Natural killer cell treated with Interleukin-12 subunit alpha and Interleukin-12 subunit beta and Interleukin-15 and Interleukin-18, amount 100 ng/mL, for 72 hours (primary cell): ENCODE measurements at places on chromosomes 5 and 9.

DNA sequence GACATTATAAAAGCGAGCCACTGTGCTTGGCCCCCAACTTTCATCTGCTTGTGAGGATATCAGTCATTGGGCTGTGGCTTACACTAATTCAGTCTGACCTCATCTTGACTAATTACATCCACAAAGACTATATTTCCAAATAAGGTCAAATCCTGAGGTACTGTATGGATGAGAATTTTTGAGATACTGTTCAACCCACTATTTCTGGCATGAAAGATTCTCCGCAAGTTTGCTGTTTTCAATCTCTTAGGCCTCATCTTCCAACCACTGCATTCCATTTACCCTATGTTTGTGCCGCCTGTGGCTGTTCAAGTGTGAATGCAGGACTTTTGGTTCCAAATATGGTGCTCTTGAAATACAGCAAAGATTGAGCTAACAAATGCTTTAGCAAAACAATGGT is 400.9 kb upstream of the SGCD start:
- H3K27me3 ChIP-seq = peaks cover 18% of the 10 kb centered on the region
- no peak overlapping the region for H3K4me3 ChIP-seq
- no peak overlapping the region for H3K27ac ChIP-seq
- H3K36me3 ChIP-seq = no peaks in the 10 kb centered on the region
- DNase-seq = no peak
- no peaks in the 10 kb centered on the region for H3K4me1 ChIP-seq

GRCh38 chr5:9920697-9921096 is 290.5 kb upstream of the TAS2R1 start:
- no peak for DNase-seq
- no peak overlapping the region for H3K4me3 ChIP-seq
- H3K4me1 ChIP-seq = no peaks in the 10 kb centered on the region
- no peaks in the 10 kb centered on the region for H3K27me3 ChIP-seq

- no peak for DNase-seq
- no peaks in the 10 kb centered on the region for H3K27me3 ChIP-seq
- H3K4me3 ChIP-seq = no peak overlapping the region
- H3K4me1 ChIP-seq = peaks cover 11% of the 10 kb centered on the region
- no peaks in the 10 kb centered on the region for H3K36me3 ChIP-seq
Observed at GRCh38 chr5:35826554-35826953, 30.1 kb upstream of the IL7R start.

DNA sequence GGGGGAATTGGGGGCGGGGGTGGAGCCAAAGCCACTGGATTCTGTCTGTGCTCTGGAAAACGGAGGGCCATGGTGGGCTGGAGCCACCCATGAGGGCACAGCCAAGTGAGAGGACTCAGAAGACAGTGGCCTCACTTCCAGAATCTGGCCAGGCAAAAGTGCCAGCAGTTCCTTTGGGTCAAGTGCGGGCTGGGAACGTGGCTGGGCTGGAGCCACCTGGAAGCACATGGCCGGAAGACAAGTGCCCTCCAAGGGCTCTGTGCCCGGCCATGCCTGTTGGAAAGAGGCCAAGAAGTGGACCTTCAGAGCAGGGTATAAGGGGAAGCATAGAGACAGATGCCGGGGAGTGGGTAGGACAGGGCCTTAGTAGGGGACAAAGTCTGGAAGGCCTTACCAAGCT is 11.7 kb upstream of the SH3PXD2B start:
- H3K4me1 ChIP-seq = peaks cover 4% of the 10 kb centered on the region
- H3K27ac ChIP-seq = no peak overlapping the region
- DNase-seq = no peak
- no peak overlapping the region for H3K4me3 ChIP-seq

DNA sequence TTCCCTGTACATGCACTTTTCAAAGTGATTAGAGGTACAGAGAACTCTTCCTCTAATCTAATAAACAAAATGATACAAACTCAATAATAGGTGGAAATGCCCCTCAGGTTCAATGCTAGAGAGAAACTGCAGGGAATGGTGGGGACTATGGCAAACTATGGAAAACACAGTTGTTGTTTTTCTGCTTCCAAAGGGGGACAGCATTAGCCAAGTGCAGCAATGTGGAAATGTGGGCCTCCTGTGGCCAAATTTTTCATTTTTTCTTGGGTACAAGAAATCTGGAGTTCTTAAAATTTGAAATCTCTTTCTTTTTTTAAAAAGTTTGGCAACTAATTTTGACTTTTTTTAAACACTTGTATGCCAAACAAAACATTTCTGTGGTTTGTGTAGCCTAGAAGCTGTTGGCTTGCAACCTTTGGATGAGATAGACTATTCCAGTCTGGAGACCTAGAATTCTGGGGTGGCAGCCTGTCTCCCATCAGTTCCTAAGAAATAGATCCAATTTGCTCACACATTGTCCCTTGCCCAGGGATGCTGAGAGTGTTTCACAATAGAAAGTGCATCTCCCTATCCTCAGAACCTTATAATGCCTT is 218.6 kb downstream of the PAPPA start:
- no peaks in the 10 kb centered on the region for H3K27me3 ChIP-seq
- no peak overlapping the region for H3K27ac ChIP-seq
- H3K4me3 ChIP-seq = no peak overlapping the region
- H3K36me3 ChIP-seq = no peaks in the 10 kb centered on the region
- no peaks in the 10 kb centered on the region for H3K4me1 ChIP-seq

DNA sequence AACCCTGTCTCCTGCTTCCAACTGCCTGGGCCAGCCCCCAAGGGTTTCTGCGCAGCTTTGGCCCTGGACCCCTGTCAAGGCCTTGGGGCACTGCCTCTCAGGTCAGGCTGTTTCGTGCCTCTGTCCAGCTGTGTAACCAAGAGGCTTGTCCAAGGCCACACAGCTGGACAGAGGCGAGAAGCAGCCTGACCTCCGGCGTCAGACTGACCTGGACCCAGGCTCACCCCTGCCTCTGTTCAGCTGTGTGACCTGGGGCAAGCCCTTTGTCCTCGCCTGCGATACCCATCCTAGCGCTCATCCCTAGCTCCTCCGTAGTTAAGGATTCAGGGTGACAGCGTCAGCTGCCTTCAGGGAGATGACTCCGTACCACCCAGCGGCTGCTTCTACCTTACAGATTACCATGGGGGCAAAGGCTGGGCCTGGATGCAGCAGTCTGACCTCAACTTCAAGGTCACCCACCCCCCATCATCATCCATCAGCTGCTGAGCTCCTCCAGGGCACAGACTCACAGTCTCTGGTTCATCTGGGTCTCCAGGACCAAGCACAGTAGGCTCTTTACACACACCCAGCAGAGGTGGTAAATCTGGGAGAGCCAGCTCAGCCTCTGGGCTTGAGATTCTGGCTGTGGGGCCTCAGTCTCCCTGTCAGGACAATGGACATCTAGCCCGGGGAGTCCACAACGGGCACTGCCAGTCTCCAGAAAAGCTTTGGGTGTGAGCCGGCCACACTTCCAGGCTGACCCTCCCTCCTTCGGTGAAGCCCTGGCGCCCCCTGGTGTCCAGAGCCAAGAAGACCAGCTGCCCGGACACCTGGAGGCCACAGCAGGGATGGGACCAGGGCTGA is 7.9 kb downstream of the AK1 start:
- H3K27me3 ChIP-seq = no peaks in the 10 kb centered on the region
- H3K4me1 ChIP-seq = peaks cover 13% of the 10 kb centered on the region
- no peak overlapping the region for H3K27ac ChIP-seq
- DNase-seq = peak; percentile 91
- H3K4me3 ChIP-seq = no peak overlapping the region

- no peaks in the 10 kb centered on the region for H3K27me3 ChIP-seq
- DNase-seq = no peak
- H3K4me1 ChIP-seq = no peaks in the 10 kb centered on the region
- no peak overlapping the region for H3K27ac ChIP-seq
- no peaks in the 10 kb centered on the region for H3K36me3 ChIP-seq
Observed at GRCh38 chr5:89377767-89378455, 494.9 kb upstream of the MEF2C start.

DNA sequence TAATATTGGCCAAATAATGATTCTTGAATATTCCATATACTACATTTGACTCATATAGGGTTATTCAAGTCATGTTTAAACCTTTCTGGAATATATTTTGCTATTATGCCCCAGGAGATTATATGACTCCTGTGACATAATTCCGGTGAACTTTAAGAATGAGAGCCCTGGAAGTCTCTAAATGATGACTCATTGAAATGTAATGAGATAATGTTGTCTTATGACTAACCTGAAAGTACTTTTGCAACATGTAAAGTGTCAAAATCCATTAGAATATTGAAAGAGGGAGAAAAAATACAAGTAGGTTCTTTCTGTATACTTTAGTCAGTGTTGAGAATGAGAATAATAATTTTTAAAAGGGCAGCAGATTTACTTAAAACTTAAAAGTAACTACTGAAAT is 830.4 kb downstream of the MAT2B start:
- no peak overlapping the region for H3K27ac ChIP-seq
- H3K4me3 ChIP-seq = no peak overlapping the region
- DNase-seq = no peak
- H3K27me3 ChIP-seq = no peaks in the 10 kb centered on the region
- H3K4me1 ChIP-seq = no peaks in the 10 kb centered on the region
- no peaks in the 10 kb centered on the region for H3K36me3 ChIP-seq

DNA sequence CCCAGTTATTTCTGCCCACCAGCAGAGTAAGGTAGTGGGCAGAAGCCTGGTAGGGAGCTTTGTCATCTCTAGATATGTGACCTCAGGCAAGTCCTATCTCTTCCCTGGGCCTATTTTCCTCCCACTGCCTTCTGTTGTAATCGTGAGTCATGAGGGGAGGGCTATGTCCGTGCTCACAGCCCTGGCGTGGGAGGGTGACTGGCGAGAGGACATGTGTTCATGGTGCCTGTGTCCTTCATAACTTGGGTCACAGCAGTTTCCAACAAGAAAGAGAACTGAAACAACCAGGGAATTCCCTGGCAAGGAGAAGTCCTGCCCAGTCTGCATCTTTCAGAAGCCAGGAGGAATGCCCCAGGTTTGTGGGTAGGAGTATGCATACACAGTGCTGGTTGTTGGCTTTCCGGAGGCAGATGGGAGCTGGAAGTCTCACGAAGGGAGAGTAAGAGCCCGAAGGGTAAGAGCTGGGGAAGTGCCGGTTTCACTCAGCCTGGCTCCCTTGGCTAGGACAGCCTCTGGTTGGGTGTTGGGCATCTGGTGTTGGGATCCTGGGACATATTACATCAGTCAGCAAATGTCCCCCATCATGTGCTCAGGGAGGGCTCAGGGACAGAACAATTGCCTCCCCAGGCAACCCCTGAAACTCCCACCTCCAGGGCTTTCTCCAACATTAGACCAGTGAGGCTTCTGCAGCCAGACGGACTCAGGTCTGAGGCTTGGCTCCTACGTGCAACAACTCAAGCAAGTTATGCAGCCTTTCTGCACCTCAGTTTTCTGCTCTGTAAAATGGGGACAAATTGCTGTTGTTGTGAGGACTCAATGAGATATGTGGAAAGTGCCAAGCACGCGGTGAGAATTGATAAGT is 4.3 kb upstream of the TIFAB start:
- no peak overlapping the region for H3K27ac ChIP-seq
- no peaks in the 10 kb centered on the region for H3K4me1 ChIP-seq
- H3K4me3 ChIP-seq = no peak overlapping the region
- no peak for DNase-seq
- no peaks in the 10 kb centered on the region for H3K36me3 ChIP-seq
- peaks cover 19% of the 10 kb centered on the region for H3K27me3 ChIP-seq

DNA sequence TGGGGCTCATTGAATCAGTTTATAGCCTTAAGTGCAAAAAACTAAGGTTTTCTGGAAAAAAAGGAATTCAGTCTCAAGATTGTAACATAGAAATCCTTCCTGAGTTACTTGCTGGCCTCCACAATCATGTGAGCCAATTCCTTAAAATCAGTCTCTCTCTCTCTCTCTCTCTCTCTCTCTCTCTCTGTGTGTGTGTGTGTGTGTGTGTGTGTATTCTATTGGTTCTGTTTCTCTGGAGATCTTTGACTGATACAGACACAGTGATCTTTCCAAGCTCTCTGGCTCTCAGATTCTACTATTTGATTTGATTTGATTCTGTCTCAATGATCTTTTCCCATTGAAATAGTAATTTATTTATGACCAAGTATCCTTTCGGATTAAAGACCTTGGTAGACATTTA is 74.6 kb downstream of the CFAP95 start:
- no peak for DNase-seq
- H3K36me3 ChIP-seq = no peaks in the 10 kb centered on the region
- no peak overlapping the region for H3K27ac ChIP-seq
- H3K4me3 ChIP-seq = no peak overlapping the region
- H3K27me3 ChIP-seq = peaks cover 12% of the 10 kb centered on the region

DNA sequence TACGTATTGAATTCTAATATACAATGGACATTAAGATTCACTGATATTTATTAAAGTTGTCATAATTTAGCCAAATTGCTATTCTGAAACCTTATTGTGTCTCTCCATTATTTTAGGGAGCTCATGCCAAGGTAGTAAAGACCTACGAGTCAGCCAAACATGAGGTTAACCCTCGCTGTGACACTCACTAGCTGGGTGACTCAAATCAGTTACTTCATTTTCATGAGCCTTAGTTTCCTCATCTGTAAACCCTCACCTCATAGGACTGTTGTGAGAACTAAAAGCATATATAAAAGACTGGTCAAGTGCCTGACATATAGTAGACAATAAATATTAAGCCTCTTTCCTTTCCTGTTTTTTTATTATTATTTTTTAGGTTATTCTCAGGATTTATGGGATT is 44.0 kb upstream of the PCA3 start:
- no peak overlapping the region for H3K27ac ChIP-seq
- H3K4me3 ChIP-seq = no peak overlapping the region

DNA sequence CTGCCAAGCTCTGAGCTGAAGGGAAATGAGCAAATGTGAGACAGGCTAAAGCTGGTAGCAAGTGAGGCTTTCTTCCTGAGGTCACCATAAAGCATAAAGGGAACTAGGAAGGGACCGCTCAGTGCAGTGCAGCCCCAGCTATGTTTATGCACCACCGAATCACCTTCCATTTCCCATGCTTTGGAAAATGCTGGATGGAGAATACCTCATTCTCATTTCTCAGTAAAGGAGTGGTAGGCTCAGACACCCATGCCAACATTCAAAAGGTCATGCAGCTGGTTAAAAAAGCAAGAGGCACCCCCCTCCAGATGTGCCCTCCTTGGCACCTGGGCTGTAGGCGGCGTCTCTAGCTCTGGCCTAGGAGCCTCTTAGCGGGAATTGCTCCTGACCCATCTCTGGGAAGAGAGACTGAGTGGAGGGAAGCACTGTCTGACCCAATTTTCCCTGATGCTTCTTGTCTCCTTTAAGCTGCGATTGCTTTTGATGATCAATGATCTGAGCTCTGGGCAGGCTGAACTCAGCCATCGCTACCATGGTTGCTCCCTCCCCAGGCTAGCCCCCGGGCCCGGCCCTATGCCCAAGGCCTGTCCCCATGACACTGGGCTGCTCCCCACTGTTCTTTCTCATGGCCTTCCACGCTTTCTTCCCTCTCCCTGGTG is 58.7 kb downstream of the ZNF354C start:
- H3K4me1 ChIP-seq = no peaks in the 10 kb centered on the region
- no peaks in the 10 kb centered on the region for H3K36me3 ChIP-seq
- no peak overlapping the region for H3K4me3 ChIP-seq
- H3K27me3 ChIP-seq = no peaks in the 10 kb centered on the region
